Stimulated activated CD8-positive, alpha-beta memory T cell treated with anti-CD3 and anti-CD28 coated beads, Interleukin-4, amount 100 ng/mL, for 1 hour (primary cell): ENCODE measurements at places on chromosomes 5 and 9.

GRCh38 chr5:74432216-74432615 is 208.3 kb downstream of the ENC1 start:
- no peak for DNase-seq

DNA sequence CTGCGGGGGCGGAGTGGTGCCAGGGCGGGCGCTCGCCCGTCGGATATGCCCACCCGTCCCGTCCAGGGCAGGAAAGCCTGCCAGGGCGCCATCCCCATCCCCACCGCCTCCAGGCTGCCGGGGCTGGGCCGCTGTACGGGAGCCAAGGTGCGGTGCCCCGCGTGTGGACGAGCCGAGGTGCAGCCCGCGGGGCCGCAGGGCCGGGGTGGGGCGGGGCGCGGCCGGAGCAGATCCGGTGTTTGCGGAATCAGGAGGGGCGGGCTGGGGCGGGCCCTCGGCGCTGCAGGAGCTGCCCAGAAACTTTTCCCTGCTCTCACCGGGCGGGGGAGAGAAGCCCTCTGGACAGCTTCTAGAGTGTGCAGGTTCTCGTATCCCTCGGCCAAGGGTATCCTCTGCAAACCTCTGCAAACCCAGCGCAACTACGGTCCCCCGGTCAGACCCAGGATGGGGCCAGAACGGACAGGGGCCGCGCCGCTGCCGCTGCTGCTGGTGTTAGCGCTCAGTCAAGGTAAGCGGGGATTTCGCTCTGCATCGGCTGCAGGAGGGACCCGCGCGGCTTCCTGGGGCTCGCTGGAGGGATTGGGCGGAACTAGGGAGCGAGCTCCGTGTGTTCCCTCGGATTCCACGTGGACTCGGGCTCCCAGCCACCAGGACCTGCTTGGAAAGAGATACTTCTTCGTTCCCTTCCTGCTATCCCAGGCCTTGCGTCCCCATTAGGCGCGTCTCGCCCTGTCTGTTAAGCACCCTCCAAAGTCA is at the start of gene ITGA2:
ITGA2 (plus strand) TSS at position 328 of the 756 bp plus-strand sequence; CDS start at position 445, 117 bp downstream.
- DNase-seq = no peak

- no peak for DNase-seq
Observed at GRCh38 chr9:86549920-86550319, 195.7 kb upstream of the TUT7 start.

- DNase-seq = no peak
Observed at GRCh38 chr9:93468763-93469456, 15.5 kb upstream of the FAM120AOS start.

DNA sequence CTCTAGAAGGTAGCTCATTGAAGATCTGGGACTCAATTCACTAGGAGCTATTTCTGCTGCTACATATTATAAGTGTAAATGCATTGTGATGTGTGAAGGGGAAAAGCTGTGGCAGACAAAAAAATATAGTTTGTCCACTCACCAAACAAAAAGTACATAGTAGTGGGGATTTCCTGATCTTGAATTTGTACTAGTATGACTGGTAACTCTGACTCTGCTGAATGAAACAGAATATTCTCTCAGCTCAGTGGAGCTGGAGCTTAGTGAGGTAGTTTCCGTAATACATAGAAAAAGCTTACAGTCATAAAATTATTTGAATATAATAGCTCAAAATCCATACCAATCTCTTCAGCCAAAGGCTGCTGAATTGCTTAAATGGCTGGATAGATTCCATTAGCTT is 455.6 kb upstream of the CD180 start:
- no peak for DNase-seq

DNA sequence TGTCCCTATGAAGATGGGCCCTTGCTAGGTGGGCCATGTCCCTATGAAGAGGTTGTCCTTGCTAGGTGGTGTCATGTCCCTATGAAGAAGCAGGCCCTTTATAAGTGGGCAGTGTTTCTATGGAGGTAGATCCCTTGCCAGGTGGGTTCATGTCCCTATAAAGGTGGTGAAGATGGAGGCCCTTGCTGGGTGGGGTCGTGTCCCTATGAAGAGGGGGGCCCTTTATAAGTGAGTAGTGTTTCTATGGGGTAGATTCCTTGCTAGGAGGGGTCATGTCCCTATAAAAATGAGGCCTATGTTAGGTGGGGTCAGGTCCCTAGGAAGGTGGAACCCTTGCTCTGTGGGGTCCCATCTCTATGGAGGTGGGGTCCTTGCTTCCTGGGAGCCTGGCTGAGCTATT is 283.4 kb upstream of the IRX2 start:
- no peak for DNase-seq

DNA sequence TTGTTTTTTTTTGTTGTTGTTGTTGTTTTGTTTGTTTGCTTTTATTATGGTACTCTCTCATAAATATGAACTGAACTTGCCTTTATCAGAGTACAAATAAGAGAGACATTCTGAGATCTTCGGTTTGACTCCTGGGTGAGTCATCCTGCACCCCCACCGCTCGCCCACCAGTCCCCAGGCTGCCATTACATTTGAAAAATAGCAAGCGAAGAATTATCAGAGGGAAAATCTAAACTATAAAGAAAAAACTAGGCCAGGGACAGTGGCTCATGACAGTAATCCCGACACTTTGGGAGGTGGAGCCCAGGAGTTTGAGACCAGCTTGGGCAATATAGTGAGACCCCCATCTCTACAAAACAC is 122.1 kb upstream of the MAP3K1 start:
- DNase-seq = no peak

- no peak for DNase-seq
Observed at GRCh38 chr5:154816891-154817492, 33.4 kb downstream of the FAXDC2 start.

- no peak for DNase-seq
Observed at GRCh38 chr5:17440766-17441165, 57.3 kb upstream of the TAF11L2 start.

GRCh38 chr9:738209-738915 is 103.1 kb upstream of the DMRT1 start:
- no peak for DNase-seq

DNA sequence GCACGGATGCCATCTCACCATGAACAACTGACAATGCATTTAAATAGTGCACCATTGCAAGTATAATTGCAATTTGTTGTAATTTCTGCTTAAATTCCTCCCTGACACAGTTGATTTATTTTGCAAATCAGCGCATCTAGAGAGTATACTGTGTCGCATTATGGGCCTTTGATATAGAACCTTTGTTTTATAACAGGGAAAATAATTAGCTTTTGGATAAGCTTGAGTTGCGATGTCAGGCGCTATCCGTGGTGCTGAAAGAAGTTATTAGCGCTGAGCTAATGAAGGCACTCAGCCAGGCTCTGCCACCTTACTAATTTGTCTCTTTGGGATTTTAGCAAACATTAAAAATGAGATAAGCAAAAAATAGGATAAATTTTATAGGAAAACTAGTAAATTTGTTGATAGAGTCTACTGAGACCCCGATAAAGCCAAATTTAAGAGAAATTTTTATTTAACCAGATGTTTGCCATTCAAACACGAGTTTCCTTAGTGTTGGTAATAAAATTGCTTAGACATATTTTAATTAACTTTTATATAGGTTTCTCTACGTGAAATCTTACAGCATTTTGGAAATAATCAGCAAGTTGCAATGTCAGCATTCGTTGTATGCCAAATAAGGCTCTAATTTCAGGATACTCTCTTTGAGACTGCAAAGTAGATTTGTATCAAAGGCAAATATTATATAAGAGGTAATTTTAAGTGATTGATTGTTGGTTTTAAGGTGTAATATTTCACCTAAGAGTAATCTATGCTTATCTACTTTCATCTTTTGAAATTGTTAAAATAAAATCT is 355.5 kb downstream of the TLR4 start:
- no peak for DNase-seq

DNA sequence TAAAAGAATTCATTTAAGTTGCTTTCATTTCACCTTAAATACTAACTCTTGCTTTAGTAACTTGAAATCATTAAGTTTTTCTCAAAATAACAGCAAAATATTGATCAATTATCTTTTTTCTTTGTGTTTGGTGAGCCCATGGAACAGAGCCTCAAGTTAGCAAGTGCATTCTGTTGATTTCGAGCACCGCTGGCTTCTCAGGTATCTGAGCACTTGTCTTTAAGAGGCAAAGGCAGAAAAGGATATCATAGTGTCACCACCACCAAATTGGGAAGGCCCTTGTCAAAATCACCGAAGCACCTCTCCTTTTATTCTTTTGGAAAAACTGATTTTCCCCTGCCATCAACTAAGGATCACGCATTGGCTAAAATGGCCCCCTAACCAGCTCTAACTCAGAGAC is 17.1 kb upstream of the CTNNAL1 start:
- no peak for DNase-seq

- DNase-seq = no peak
Observed at GRCh38 chr5:157322581-157322980, 56.7 kb downstream of the CYFIP2 start.

DNA sequence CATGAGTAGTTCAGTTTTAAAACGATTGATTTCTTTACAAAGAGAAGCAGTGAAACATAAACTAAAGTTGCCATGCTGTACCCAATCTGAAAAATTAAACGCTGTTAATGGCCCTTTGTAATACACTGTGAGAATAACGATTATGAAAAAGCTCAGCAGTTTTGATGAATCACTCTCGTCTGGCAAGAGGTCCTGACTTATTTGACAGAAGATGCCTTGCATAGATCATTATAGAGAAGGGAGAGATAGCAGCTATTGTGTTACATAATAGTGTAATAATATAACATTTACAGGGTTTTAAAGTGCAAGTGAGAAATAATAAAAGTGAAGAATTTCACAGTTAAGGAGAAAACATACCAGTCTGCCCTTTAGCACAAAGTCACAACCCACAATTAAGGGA is 361.5 kb upstream of the CDH10 start:
- no peak for DNase-seq

- no peak for DNase-seq
Observed at GRCh38 chr9:102360846-102361245, 622.4 kb upstream of the GRIN3A start.

- DNase-seq = no peak
Observed at GRCh38 chr5:144102361-144102760, 68.1 kb downstream of the YIPF5 start.

- no peak for DNase-seq
Observed at GRCh38 chr5:8184455-8185063, 315.6 kb downstream of the MTRR start.

DNA sequence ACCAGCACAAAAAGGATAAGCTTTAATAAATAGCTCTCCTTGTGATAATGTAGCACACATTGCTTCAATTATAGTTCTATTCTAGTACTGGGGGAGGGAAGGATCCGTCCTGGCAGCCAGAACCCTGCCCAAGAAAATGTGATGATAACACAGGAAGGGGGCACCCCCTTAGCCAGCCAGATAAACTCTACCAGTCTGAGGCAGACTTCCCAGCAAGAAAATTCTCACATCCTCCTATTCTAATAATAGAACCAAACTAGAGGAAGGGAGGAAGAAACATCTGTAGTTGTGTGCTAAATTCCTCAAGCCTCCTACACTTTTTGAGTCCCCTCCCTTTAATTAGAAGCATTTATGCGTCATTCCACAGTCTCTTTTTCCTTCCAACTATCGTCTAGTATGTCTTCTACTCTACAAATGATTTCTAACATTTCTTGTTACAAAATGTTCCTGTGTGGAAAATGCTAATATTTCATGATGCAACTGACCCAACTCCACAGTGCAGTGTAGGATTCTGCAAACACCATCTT is 261.0 kb downstream of the SEMA5A start:
- DNase-seq = no peak

DNA sequence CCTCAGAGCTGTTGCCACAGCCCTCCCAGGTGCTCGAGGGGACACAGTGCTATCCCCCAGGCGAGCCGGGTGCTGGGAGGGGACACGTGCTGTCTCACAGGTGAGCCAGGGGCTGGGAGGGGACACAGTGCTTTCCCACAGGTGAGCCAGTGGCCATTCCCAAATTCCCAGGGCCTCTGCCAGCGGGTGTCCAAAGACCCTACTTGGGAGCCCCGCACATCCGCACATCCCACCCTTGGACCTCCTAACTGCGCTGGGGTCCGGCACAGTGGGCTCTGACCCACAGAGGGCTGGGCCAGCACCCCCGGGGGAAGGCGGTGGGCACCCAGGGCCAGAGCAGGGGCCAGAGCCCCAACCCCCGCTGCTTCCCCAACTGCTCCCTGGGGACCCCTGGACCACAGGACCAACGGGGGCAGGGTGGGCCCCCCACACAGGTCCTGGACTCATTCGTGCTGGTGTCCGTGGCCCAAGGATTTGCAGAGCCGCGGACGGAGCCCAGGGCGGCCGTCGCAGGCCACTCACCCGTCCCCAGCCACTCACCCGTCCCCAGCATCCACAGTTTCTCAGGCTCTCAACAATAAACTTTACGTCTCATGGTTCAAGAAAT is 17.9 kb downstream of the EXD3 start:
- no peak for DNase-seq

DNA sequence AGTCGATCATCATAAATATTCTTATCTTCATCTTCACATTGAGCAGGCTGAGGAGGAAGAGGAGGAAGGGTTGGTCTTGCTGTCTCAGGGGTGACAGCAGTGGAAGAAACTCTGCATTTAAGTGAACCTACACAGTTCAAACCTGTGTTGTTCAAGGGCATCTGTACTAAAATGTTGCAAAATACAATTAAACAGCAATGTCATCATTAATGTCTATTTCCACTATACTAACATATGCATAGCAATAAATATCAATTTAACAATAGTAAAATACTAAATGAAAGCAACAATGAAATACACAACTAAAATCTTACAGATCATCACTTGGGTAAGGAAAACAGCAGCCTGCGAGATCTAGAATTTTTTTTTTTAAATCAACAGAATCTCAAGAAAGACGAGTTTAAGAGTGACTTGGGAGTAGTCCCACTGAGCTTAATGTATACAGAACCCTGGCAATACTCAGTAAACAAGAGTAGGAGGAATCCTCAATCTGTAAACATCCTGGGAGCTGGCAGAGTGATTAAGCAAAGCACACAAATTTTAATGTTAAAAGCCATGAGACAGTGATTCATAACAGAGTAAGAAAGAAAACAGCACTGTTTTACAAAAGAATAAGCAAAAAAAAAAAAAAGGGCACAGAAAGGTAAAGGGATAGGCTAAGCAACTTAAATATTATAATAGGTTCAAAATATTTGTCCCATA is 10.0 kb downstream of the HOMER1 start:
- no peak for DNase-seq

GRCh38 chr5:2579126-2579525 is 172.4 kb downstream of the IRX2 start:
- no peak for DNase-seq

DNA sequence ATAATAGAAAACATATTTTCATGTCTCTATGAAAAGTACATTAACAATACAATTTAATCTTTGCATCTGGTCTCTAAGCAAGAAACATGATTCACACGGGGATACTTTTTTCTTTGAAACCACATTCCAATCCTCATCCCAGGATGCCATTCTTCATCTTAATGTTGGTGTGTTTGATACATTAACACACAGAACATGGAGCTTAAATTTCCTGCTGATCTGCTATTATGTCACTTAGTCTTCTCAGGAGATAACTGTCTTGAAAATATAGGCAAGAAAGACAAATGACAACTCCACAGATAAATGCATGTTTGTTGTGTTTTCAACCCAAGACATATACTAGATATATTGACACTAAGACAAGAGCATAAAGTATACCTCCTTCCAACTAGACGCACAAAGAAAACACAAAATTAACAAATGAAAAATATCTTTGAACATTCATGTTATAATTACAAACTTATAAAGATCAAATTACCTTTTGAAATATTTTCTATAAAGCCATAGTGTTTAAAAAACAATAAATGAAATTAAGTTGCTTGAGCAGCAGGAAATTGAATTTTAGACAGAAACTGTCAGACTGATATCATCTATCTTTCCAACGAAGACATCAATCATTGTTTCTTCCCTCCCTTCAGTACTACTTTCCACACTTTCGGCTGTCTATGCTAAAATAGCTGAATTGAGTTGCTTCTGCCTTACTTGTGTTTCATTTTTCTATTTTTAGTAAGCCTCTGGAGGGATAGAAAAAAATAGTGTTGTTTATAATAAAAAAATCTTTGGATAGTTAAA is 1676.7 kb upstream of the CDH9 start:
- DNase-seq = no peak
